ENCODE measurements at places on chromosomes 6 and 20.
A peak's percentile ranks its signal among the peaks of the same experiment; 100 is the strongest.

DNA sequence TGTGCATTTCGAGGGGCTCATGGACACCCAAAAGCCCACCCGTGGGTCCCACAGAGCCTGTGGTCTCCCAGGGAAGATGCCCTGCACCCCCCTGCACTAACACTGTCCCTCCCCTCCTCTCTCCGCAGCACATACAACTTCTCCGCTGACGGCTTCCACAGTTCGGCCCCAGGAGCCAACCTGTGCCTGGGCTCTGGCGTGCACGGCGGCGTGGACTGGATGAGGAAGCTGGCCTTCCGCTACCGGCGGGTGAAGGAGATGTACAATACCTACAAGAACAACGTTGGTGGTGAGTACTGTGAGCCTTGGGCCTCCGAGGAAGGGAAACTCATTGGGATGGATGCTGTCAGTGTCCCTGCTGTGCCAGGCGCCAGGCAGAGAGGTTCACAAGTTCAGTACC, 183.9 kb downstream of the ZMYND8 start:
- no peak for DNase-seq

GRCh38 chr6:1739680-1740079, 130.0 kb downstream of the FOXC1 start:
- no peak for DNase-seq

DNA sequence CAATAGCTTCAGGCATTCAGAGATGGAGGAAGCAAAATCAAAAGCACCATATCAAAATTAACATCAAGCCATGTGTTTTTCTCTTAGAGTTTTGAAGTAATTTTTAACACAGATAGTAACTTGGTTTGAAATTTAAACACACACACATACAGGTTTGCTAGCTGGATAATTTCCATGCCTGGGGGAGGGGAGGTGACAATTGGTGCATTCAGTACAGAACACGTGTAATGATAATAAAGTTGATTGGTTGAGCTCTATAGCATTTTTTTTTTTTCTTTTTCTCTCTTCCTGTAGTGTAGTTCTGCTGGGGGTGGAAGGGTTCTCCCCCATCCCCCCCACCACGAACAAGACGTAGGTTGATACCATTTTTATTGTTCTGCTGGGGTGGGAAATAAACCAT, 564.8 kb downstream of the LMBRD1 start:
- no peak for DNase-seq

- DNase-seq = no peak
These were observed 9.4 kb downstream of the ARFGAP1 start for GRCh38 chr20:63281742-63282665.

GRCh38 chr20:50909413-50909812, 21.8 kb downstream of the ADNP start:
- DNase-seq = no peak

- DNase-seq = no peak
These were observed 45.8 kb downstream of the HIVEP2 start for GRCh38 chr6:142898927-142899895.

DNA sequence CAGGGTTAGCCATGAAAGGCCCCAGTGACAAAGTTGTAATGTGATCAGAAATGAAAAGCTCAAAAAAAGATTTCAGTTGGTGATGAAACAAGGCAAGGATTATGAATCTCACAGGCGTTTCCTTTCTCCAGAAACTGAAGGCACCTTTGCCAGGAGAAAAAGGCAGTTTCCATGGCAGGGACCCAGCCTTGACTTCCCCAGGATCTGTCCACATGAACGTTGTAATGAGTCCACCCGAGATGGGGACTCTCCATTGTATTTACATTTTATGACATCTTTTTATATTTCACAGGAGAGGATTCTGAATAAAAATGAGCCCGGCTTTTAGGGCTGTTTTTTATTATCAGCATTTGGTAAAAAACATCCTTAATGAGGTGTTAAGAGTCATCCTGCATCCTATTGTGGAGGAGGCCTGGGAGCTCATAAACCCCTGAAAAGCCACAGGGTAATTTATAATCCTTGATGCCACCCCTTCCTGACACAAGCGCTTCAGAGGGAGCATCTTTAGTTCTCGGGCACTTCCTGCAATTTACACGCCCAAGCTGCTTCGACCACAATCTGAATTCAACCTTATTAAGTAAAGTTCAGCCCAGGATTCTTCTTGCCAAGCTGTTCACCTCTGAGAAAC, 74.1 kb upstream of the SALL4 start:
- no peak for DNase-seq

GRCh38 chr6:53529324-53530036, 15.4 kb downstream of the GCLC start:
- DNase-seq = no peak

GRCh38 chr6:152093711-152094110, 286.2 kb downstream of the ESR1 start:
- DNase-seq = no peak

DNA sequence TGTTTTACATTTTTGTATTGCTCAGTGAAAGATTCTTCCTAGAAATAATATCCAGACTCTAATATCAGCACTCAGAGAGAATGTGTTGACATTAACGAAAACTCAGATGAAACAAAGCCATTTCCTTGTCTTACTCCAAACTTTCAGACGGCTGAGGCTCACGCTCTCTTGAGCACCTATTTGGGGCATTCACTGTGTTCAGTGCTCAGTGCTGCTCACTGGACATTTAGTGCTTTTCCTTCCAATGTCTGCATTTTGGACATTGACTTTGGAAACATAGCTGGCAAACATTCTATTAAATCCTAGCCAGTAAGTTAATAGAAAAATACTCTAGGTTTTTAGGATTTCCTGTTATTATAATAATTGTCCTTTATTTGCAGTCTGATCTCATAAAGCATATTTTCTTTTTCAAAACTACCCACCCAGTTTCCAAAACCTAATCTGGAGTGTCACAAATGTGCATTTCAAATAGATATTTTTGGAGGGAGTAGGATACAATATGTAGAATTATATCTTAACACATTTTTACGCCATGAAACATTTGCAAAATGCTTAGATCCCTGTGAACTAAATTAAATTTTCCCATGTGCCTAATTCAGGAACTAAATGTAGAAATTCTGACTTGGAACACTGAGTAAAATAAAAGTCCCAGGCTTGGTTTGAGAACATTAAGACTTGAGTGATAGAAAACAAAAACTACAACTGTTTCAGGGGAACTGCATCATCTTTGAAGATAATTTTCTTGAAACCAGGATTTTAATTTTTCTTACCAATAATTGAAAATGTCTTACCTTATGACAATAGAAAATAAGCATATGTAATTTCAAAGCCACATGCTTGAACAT, 91.7 kb upstream of the B3GAT2 start:
- no peak for DNase-seq

- DNase-seq = peak; percentile 44
These were observed 215.2 kb downstream of the TMEM242 start for GRCh38 chr6:157107915-157108651.

DNA sequence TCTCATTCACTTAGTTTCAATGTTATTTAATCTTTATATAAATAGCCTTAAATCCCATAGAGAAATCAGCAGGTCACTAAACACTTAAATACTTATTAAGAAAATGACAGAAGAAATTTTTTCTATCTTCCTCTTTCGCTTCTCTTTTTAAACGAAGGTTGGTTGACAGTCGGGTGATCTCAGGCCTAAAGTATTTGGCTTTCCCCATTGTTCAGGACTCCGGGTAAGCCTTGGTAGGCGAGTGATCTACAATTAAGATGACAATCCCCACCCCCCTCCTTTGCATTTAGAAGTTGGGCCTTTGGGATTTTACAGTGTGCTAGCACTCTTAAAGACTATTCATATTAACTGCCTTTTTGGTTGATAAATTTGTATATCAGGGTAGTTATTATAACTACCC, 19.7 kb upstream of the UTRN start:
- peak; percentile 49 for DNase-seq

DNA sequence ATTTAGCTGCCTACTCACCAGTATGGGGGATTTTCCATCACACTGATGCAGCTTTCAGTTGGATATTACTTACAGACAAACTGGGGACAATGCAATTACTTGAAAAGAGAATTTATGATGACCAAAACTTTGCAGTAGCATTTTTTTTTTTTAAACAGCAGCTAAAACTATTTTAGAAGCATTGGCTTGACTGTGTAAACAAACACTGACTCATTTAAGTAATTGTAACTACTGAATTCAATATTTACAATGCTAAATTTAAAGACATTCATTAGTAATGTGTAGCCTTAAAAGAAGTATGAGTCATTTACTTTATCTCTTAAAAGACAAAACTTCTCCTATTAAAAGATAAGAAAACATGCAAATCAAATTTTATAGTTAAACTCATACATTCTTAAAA, 295.9 kb upstream of the FERMT1 start:
- no peak for DNase-seq

GRCh38 chr6:125346201-125346925, 44.6 kb upstream of the HDDC2 start:
- no peak for DNase-seq

DNA sequence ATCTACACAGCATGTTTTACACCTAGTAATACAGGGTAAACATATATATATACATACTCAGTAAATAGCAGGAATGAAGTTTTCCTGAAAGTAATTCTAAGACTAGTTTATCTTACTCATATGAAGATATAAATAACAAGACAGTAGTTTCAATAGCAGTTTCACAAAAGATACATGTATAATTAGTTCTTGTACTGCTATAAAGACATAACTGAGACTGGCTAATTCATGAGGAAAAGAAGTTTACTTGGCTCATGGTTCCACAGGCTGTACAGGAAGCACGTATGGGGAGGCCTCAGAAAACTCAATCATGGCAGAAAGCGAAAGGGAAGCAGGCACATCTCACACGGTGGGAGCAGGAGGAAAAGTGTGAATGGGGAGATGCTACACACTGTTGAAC, 16.9 kb downstream of the RARS2 start:
- DNase-seq = no peak

DNA sequence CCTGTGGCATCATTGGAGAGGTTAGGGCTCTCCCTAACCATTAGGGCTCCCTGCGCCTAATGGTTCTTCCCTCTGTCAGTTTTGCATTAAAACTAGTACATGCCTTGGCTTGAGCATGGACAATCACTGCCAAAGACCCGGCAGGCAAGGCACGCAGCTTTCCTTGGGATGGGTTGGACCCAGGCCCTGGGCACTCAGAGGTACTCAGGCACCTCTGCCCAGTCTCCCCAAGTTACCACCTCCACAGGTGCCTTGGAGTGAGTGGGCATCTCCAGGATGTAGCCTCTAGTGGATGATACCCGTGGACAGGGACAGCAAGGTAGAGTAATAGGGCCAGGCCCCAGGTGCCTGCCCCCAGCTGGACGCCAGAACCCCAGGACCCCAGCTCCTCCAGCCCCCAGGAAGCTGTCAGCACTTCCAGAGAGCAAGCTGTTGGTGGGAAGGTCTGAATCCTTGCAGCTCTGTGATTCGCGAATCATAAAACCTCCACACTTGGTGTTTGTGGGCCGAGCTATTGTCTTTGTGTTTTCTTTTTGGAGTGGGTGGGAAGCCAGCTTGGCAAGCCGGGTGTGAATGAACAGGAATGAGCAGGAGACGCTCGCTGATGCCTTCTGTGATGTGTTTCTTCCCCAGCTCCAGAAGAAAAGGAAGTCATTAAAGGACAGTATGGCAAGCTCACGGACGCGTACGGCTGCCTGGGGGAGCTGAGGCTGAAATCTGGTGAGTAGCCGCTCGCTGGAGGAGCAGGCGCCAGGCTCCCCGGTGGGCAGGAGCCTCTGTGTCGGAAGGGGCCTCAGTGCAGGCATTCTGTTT, 35.1 kb downstream of the SYNJ2 start:
- DNase-seq = no peak

DNA sequence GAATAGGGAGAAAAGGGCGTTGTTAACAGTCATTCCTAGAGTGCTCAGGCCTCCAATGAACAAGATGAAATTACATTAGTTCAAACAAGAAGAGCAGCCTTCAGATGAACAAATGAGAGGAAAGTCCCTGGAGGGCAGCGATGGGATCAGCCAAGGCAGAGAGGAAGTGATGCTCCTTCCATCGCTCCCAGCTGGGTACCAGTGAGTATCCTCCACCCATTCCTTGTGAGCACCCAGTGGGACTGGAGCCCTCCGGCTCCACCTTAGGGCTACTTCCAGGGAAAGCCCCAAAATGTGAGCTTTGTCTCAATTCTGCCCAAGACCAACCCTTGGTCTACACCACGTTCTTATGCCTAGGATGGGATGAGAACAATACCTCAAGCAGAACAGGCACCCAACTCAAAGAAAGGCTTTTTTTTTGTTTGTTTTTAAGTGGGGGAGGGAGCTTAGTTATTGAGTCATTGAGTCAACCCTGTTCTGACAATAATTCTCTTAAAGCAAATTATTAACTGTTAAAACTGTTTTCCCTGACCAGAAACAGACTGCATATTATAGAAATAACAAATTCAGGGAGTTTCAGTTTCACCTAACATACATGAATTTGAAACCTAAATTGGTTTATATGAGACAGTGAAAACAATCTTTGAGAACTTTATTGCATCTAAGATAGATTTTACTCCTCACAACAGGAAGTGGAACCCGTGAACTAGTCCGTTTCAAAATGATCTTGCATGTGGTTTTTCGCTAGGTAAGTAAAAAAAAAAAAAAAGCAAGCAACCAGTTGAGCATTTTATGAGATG, 106.9 kb downstream of the IPCEF1 start:
- DNase-seq = no peak

- no peak for DNase-seq
These were observed 72.4 kb upstream of the TMEM181 start for GRCh38 chr6:158487495-158487894.

DNA sequence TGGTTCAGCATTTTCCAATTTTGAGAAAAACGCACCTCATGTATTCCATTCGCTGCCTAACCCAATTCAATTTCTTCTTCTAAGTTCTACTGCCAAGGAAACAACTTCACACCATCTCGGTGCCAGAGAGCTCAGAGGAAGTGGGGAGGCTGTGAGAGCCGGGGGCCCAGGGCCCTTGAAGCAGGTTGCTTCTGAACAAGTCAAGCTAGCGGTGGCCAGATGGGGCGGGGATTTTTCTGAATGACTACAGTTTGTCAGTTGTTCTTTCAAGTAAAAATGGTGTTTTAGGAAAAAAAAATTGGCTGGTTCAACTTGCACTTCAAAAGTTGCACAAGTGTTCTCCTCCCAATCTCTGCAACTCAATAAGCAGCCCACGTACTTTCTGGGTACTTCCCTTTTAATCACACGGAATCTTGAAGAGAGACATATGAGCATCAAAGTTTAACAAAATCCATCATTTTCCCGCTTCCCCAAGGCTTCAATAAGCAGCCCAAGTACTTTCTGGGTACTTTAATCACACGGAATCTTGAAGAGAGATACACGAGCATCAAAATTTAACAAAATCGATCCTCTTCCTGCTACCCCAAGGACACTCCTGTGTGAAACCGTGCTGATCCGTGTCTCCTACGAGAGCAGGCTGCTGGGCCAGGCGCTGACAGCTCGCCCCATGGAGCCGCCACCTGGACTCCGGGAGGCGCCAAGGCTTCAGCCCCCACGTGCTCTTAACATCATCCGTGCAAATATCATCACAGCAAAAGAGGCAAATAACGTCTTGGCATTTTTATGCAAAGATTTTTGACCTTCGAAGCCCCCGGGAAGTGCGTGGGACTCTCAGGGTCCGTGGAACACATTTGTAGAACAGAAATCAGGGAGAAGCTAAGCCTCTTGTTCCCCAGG, 186.7 kb upstream of the PDE10A start:
- no peak for DNase-seq

- no peak for DNase-seq
These were observed 51.6 kb upstream of the IMPG1 start for GRCh38 chr6:76124018-76124417.
